Right forelimb (tissue), 1 donor: ENCODE measurements at places on chromosomes 3 and 15.

- DNase-seq = peak; percentile 69
Measured at GRCh38 chr3:171770689-171771620, 39.3 kb downstream of the PLD1 start.

- DNase-seq = no peak
Measured at GRCh38 chr3:62999158-62999557, 123.9 kb upstream of the CADPS start.

GRCh38 chr15:25850154-25851111 lies 12.7 kb downstream of the ATP10A start:
- peak; percentile 82 for DNase-seq

- no peak for DNase-seq
Measured at GRCh38 chr3:168427835-168428475, 332.2 kb upstream of the GOLIM4 start.

DNA sequence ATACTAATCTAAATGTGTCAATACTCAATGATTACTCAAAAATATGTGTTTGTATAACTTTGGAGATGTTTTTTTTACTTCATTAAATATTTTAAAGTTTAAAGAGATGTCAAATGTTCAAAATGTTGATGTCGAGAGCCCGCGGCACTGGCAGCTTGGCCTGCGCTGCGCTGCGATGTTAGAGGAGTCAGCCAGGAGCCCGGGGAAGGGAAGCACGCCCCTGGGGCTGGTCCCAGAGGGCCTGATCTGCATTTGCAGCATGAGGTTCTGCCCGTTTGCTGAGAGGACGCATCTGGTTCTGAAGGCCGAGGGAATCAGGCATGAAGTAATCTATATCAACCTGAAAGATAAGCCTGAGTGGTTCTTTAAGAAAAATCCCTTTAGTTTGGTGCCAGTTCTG lies 66.4 kb upstream of the ATP2C1 start:
- DNase-seq = no peak

- DNase-seq = no peak
Measured at GRCh38 chr15:81893182-81893835, 152.5 kb downstream of the MEX3B start.

DNA sequence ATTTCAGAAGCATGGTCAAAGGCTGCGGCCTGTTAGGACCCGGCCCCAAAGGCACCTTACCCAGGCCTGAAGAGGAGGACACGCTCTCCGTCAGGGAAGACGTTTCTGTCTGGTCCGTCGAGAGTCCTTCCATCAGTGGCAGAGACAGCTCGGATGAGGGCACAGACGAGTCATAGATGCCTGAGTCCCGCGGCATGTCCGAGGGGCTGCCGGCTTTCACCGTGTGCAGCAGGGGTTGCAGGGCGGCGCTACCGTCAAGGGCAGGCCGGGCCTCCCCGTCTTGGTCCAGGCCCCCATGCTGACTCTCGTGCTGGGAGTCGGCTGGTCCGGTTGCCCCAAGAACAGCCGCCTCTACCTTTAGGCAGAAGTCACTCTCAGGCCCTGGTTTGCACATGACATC lies 37.1 kb downstream of the SPATA12 start:
- DNase-seq = no peak

GRCh38 chr3:184656829-184657681 lies 54.8 kb downstream of the MAGEF1 start:
- no peak for DNase-seq

GRCh38 chr3:55597641-55598040 lies 110.5 kb upstream of the WNT5A start:
- no peak for DNase-seq

GRCh38 chr15:29944925-29945324 lies 122.7 kb upstream of the TJP1 start:
- DNase-seq = no peak

GRCh38 chr3:140347151-140347550 lies 330.7 kb upstream of the TRIM42 start:
- no peak for DNase-seq

DNA sequence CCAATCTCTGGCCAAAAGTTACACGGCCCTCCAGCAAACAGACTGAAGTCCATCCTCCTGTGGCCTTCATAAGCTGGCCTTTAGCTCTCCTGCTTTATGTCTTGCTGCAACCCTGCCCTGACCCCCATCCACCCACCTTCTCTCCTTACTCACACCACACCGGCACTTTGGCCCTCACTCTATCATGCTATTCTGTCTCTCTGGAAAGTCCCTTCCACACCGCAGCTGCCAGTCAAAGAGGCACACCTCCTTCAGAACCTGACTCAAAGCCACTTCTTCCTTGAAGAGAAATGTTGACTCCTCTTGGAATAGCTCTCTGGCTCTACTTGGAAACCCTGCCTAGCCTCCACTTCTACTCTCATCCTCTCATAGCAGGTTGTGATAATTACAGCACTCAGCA lies 4.5 kb downstream of the GPR156 start:
- DNase-seq = no peak
